ENCODE measurements at places on chromosomes 6 and 20. TPM values are rescaled to one million over a fixed set of nuclear protein-coding genes. Genes with fewer than 3 reads are reported as not detected.

Gene APMAP
- 30.7 TPM for total RNA-seq

- peaks cover 30% of the 10 kb centered on the region for H3K27me3 ChIP-seq
- no peak overlapping the region for H3K4me3 ChIP-seq
- no peak for DNase-seq
- H3K27ac ChIP-seq: no peak overlapping the region
- H3K4me1 ChIP-seq: no peaks in the 10 kb centered on the region
Measured at GRCh38 chr20:53439616-53440015, 154.0 kb downstream of the ZNF217 start.

DNA sequence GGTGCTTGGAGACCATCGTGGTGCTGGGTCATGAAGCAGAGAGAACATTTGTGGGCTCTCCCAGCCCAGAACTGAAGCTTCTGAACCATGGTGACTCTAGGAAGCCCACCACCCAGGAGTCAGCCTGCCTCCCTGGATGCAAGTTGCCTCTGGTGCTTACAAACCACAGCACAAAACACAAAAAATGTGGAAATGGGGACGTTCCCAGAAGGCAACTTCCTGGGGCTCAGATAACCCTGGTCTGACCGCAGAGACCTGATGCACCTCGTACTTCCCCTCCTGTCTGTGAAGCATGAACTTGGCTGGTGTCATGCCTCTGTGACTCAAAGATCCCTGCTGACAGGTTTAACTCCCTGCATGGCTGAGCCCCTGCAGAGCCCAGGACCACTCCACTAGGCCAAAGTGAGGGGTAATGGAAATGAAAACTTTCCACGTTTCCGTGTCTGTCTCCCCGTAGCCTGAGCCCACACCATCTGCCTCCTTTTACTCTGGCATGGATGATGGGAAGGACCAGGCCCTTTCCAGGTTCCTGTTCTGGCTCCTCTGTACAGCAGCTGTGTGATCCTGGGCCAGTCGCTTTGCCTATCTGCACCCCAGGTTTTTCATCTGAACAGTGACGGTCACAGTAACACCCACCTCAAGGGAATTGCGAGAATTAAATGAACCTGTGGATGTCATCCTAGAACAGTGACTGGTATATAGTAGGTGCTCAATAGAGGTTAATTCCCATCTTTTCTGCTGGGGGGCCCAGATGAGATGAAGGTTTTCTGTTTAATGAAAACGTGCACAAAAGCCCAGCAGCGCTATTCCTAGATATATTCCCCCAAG lies 57.7 kb downstream of the PPP1R16B start:
- H3K4me3 ChIP-seq: no peak overlapping the region
- H3K27ac ChIP-seq: no peak overlapping the region
- peaks cover 8% of the 10 kb centered on the region for H3K4me1 ChIP-seq
- peaks cover 8% of the 10 kb centered on the region for H3K27me3 ChIP-seq
- H3K36me3 ChIP-seq: no peaks in the 10 kb centered on the region

Gene ZSCAN31
- 4.9 TPM for total RNA-seq

- H3K4me1 ChIP-seq: peaks cover 9% of the 10 kb centered on the region
- no peak for DNase-seq
- H3K4me3 ChIP-seq: no peak overlapping the region
- H3K27me3 ChIP-seq: no peaks in the 10 kb centered on the region
- no peak overlapping the region for H3K27ac ChIP-seq
Measured at GRCh38 chr6:53906842-53907241, 112.0 kb downstream of the LRRC1 start.

- no peaks in the 10 kb centered on the region for H3K27me3 ChIP-seq
- peak overlapping the region; percentile 23 for H3K27ac ChIP-seq
- H3K4me3 ChIP-seq: peak overlapping the region; percentile 47
- peaks cover 11% of the 10 kb centered on the region for H3K36me3 ChIP-seq
- no peak for DNase-seq
Measured at GRCh38 chr6:35181308-35181932, 32.3 kb upstream of the SCUBE3 start.

Gene SYCP2L
- 0.12 TPM for total RNA-seq

Gene ANGPT4
- total RNA-seq: not detected

Gene ITPR3
- total RNA-seq: 143 TPM

DNA sequence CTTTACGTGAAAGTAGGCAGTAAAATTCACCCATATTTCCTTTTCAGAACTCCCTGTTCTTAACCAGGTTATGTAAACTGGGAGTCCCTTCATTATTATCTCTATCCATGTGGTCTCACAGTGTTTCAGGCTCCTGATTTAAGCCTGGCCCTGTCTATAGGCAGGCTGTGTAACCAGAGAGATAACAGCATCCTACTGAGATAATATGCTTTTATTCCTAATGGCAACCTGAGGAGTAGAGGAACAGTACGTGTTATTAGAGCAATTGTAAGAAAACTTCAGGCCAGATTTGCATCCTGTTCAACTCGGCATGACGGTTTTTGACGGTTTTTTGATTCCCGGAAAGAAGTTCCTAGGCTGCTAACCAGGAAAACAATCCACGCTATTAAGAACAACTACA lies 16.9 kb downstream of the FUT9 start:
- H3K36me3 ChIP-seq: no peaks in the 10 kb centered on the region
- no peak overlapping the region for H3K27ac ChIP-seq
- H3K27me3 ChIP-seq: no peaks in the 10 kb centered on the region
- no peak overlapping the region for H3K4me3 ChIP-seq
- peaks cover 9% of the 10 kb centered on the region for H3K4me1 ChIP-seq

- no peak overlapping the region for H3K27ac ChIP-seq
- H3K27me3 ChIP-seq: peaks cover 44% of the 10 kb centered on the region
Measured at GRCh38 chr20:37886851-37887297, 16.1 kb upstream of the VSTM2L start.

- no peak overlapping the region for H3K27ac ChIP-seq
- no peak overlapping the region for H3K4me3 ChIP-seq
- H3K4me1 ChIP-seq: no peaks in the 10 kb centered on the region
Measured at GRCh38 chr6:129111853-129112252, 228.9 kb downstream of the LAMA2 start.

GRCh38 chr6:5128351-5128750 lies 43.2 kb downstream of the PPP1R3G start:
- H3K4me1 ChIP-seq: no peaks in the 10 kb centered on the region
- no peaks in the 10 kb centered on the region for H3K27me3 ChIP-seq
- no peak for DNase-seq
- H3K36me3 ChIP-seq: no peaks in the 10 kb centered on the region
